ENCODE measurements at places on chromosomes 2 and 18. TPM values are rescaled to one million over a fixed set of nuclear protein-coding genes. Genes with fewer than 3 reads are reported as not detected.
A peak's percentile ranks its signal among the peaks of the same experiment; 100 is the strongest.

The CPLX4 gene
- not detected for total RNA-seq

The PCARE gene
- not detected for total RNA-seq

The CKAP2L gene
- total RNA-seq, result 18.8 TPM

The GPR75 gene
- total RNA-seq, result 4.4 TPM

The CELF4 gene
- 1.5 TPM for total RNA-seq

The SULT1C2 gene
- total RNA-seq, result 2.2 TPM

GRCh38 chr18:80232710-80233109 is 14.6 kb downstream of the PARD6G start:
- no peak for DNase-seq

DNA sequence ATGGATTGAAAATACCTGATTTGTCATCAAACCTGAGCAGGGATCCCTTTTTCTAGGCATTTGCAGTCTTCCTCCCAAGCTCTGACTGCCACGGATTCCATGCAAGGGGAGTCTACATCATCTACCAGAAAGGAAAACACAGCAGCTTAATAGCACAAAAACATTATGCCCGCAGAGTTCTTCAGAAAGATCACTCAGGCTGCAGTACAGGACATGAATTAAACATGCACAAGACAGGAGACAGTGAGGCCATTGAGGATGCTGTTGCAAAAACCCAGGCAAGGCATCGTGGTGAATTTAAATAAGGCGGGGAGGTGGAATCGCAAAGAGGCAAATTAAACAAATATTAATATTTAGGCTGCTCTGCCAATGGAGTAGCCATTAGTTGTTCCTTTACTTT is 88.5 kb downstream of the MRPS9 start:
- no peak for DNase-seq

- DNase-seq, result no peak
Observed at GRCh38 chr18:69936191-69936558, 11.5 kb downstream of the CD226 start.

- peak; percentile 17 for DNase-seq
Observed at GRCh38 chr2:239322416-239323086, 78.3 kb downstream of the HDAC4 start.

- no peak for DNase-seq
Observed at GRCh38 chr2:234710066-234710465, 213.2 kb upstream of the ARL4C start.

GRCh38 chr2:109110170-109110569 is 18.8 kb upstream of the SH3RF3 start:
- DNase-seq, result no peak

DNA sequence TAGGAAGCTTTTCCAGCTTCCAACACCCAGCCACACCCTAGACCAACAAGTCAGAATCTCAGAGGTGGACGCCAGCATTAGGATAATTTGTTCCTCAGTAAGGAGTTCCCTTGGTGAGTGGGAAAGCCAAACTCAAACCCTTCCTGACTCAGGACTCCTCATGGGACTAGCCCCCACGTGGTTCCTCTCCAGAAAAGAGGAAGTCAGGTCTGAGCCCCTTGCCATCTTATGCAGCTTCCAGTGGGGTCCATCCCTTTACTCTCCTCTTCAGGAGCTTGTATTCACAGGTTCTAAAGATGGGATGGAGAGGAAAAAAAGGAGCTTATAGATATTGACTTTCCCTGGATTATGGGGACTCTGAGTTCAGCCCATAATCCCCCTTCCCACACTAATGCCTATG is 14.8 kb upstream of the NOTO start:
- DNase-seq, result no peak

DNA sequence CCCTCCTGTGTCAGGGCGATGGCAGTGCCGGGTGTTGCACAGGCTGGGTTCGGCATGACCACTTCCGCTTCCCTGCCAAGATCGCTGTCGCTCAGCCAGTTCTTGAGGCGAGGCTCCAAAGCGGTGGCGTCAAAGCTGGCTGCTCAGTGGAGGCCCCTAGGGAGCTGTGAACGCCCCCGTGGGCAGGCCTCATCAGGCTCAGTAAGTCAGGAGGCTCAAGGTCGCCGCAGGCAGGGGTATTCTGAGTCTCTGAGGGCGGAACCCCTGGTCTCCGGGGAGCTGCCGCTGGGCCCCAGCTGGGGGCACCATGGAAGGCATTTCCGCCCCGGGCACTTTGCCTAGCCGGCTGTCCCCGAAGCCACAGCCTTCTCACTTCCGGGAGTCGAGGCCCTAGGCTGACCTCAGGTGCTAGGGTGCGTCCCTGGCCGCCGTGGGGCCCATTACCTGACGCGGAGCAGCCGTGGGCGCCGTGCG is 210.4 kb downstream of the SOCS6 start:
- DNase-seq, result peak; percentile 76
